ENCODE measurements at places on chromosomes 2 and 18. TPM values are rescaled to one million over a fixed set of nuclear protein-coding genes. Genes with fewer than 3 reads are reported as not detected.

LNPK gene
- 27.4 TPM for polyA plus RNA-seq

EVA1A gene
- 9.8 TPM for polyA plus RNA-seq

SIX3 gene
- polyA plus RNA-seq = not detected

SATB2 gene
- 1.3 TPM for polyA plus RNA-seq

C2orf78 gene
- polyA plus RNA-seq = not detected

FABP1 gene
- polyA plus RNA-seq = 0.21 TPM

OTOF gene
- polyA plus RNA-seq = 19.3 TPM

DPYSL5 gene
- polyA plus RNA-seq = 22.6 TPM

CD28 gene
- polyA plus RNA-seq = 4.6 TPM

KDM3A gene
- 56.1 TPM for polyA plus RNA-seq

RAB6C gene
- not detected for polyA plus RNA-seq

DNAH7 gene
- polyA plus RNA-seq = 0.53 TPM

EFEMP1 gene
- 38.6 TPM for polyA plus RNA-seq

NR4A2 gene
- polyA plus RNA-seq = 1.9 TPM

IL36G gene
- not detected for polyA plus RNA-seq

ATOH8 gene
- polyA plus RNA-seq = 16.9 TPM

TNFRSF11A gene
- polyA plus RNA-seq = 2.9 TPM

HOXD13 gene
- not detected for polyA plus RNA-seq

GTF2A1L gene
- polyA plus RNA-seq = not detected

KCNIP3 gene
- polyA plus RNA-seq = 5.3 TPM

BMP10 gene
- not detected for polyA plus RNA-seq

SNORC gene
- polyA plus RNA-seq = 1.3 TPM

DNER gene
- polyA plus RNA-seq = 2.5 TPM

PRADC1 gene
- polyA plus RNA-seq = 25.4 TPM

AQP12B gene
- 0.50 TPM for polyA plus RNA-seq

DAW1 gene
- not detected for polyA plus RNA-seq

SUPT7L gene
- 25.4 TPM for polyA plus RNA-seq

OR6B3 gene
- not detected for polyA plus RNA-seq

LAMA1 gene
- 2.0 TPM for polyA plus RNA-seq

RIT2 gene
- polyA plus RNA-seq = not detected

SNTG2 gene
- polyA plus RNA-seq = 0.35 TPM

RTTN gene
- 10.8 TPM for polyA plus RNA-seq

MDH1B gene
- 0.30 TPM for polyA plus RNA-seq

NOL4 gene
- 0.08 TPM for polyA plus RNA-seq

NEURL3 gene
- not detected for polyA plus RNA-seq

CRYGC gene
- not detected for polyA plus RNA-seq

MYCN gene
- 5.4 TPM for polyA plus RNA-seq

NETO1 gene
- not detected for polyA plus RNA-seq

GULP1 gene
- polyA plus RNA-seq = 21.2 TPM

SERPINB3 gene
- not detected for polyA plus RNA-seq

PPIL3 gene
- polyA plus RNA-seq = 46.6 TPM

FER1L5 gene
- polyA plus RNA-seq = 0.26 TPM

TWIST2 gene
- 104 TPM for polyA plus RNA-seq

HOXD9 gene
- 7.5 TPM for polyA plus RNA-seq

CD8B2 gene
- 0.12 TPM for polyA plus RNA-seq

ANKRD53 gene
- polyA plus RNA-seq = 0.84 TPM

EMILIN1 gene
- 106 TPM for polyA plus RNA-seq

NEU2 gene
- polyA plus RNA-seq = not detected

MC4R gene
- polyA plus RNA-seq = 0.07 TPM

ACADL gene
- polyA plus RNA-seq = 11.8 TPM

CLEC4F gene
- 0.07 TPM for polyA plus RNA-seq

All from muscle of back (tissue), 13 donors.